ENCODE measurements at places on chromosomes 5 and 9. TPM values are rescaled to one million over a fixed set of nuclear protein-coding genes. Genes with fewer than 3 reads are reported as not detected.

Gene GALNT12
- not detected for total RNA-seq

Gene SLC35D2
- 18.3 TPM for total RNA-seq

Gene TLE1
- total RNA-seq: 60.6 TPM

Gene MZB1
- total RNA-seq: not detected

Gene ACTBL2
- not detected for total RNA-seq

Gene GAPT
- not detected for total RNA-seq

Gene GLRA1
- not detected for total RNA-seq

Gene TRIM36
- 11.1 TPM for total RNA-seq
